Mammary epithelial cell (primary cell): ENCODE measurements at places on chromosomes 16 and 17. TPM values are rescaled to one million over a fixed set of nuclear protein-coding genes. Genes with fewer than 3 reads are reported as not detected.

TMEM256 gene
- total RNA-seq = 63.4 and 70.8 TPM in 2 replicates

HASPIN gene
- total RNA-seq = 2.1 and 8.9 TPM in 2 replicates

TP53 gene
- total RNA-seq = 89.3 and 103 TPM in 2 replicates

GSDMA gene
- 0.67 TPM for total RNA-seq
